ENCODE measurements at places on chromosomes 7 and 10.

DNA sequence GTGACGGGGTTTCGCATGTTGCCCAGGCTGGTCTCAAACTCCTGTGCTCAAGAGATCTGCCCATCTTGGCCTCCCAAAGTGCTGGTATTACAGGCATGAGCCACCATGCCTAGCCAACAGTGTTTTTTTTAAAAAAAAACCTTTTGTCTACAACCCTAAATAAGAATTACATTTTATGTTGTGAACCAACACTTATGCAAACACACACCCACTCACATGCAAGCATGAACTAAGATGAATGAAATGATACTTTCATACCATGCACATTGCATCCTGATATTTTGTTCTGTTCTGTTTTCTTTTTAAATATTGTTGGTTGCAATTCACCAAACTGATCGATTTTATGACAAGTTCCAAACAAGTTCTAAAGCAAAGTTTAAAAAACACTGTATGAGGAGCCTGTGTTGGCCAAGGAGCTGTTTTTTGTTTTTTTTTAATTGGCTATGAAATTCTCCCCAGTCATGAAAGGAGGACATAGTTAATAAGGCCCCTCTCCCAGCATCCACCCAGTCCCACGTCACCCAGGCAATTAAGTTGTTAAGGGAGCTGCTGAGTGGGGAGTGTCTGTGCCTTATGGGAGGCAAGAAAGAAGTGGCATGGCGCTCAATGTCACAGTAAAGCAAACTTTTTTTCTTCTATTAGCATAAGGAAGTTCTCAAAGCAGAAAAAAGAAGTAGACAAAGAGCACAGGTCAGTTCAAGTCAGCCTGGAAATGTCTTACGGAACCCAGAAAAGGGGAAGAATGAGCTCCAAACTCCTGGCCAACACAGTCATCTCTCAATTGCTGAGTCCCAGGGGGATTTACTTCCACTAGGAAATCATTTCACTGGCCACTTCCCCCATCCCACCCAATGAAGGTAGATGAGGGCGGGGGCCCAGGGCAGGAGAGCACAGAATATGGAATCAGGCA is 50.1 kb downstream of the NOD1 start:
- DNase-seq = no peak

DNA sequence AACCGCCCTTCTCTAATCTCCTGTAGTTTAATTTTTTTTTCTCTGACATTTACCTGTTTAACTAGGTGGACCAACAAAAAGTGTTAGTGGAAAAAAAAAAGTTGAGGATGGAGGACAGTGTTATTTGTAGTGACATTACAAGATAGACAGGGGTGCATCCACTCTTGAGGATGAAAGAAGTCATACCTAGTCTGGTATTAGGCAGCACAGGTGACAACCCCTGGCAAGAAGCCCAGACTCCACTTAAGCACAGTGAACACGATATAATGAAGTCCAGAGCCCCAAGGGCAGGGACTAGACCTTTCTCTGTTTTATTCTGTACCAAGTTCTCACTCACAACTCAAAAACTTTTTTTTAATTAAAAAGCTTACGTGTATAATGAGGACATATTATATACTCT is 268.4 kb downstream of the GPR37 start:
- DNase-seq = no peak

DNA sequence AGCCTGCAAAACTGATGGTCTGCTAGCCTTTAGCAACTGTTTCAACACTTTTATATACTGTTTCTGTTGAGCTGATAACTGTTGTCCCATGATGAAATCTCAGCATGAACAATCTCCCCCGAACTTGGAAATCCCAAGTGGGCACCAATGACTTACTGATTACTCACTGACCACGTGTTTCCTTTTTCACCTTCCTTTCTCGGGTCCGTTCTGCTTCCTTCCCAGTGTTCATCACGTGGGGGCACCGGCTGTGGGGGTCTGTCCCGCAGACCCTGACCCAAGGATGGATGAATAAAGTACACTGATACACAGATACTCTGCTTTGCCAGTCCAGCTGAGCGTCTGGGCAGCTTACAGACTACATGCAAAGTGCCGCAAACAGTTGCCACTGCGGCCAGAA is 39.0 kb upstream of the RASGEF1A start:
- no peak for DNase-seq

DNA sequence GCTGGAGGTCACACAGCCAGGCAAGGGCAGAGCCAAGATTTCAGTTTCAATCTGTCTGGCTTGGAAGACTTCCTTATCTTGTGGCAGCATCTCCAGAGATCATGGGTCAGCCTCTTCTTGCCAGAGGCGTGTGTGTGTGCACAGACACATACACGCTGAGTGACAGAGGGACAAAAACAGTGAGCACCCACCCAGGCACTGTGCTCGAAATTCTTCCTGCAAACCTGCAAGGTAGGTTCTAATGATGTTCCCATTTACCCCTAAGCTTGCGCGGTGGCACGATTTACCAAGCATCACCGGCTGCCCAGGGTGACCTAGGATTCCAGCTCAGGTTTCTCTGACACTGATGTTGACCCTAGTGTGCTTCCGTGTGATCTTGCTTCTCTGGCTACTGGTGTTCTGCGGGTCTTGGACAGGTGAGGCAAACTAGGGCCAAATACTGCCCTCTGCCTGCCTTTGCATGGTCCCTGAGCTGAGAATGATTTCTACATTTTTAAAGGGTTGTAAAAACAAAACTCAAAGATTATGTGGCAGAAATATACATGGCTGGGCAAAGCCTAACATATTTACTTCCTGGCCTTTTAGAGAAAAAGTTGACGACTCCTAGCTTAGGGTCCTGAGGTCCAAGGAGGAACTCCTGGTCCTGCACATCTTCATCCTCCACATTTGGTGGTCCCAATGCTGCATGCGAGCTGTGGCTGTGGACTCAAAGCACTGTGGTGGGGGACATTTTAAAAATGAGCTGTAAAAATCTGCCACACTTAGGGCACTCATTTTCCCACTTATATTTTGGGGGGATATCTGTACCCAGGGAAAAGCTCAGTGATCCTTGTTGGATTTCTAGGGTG is 268.5 kb downstream of the RPS24 start:
- peak; percentile 26 for DNase-seq

DNA sequence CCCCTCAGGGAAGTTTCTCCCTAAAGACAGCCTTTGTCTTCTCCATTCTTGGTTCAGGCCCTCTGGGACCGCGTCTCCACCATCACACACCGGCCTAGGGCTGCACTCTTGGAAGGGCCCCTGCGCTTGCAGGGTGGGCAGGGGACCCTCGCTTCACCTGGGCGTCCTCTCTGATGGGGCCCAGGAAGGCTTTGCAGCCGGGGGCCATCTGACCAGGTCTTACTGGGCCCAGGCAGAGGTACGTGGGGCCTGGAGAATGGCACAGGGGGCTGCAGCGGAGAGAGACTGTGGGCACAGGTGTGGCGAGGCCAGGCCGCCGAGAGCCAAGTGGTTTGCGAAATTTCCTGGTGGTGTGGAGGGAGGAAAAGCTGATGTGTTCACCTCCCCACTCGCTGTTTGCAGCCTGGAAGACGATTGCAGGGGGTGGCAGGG is 44.4 kb downstream of the ALOX5 start:
- no peak for DNase-seq

DNA sequence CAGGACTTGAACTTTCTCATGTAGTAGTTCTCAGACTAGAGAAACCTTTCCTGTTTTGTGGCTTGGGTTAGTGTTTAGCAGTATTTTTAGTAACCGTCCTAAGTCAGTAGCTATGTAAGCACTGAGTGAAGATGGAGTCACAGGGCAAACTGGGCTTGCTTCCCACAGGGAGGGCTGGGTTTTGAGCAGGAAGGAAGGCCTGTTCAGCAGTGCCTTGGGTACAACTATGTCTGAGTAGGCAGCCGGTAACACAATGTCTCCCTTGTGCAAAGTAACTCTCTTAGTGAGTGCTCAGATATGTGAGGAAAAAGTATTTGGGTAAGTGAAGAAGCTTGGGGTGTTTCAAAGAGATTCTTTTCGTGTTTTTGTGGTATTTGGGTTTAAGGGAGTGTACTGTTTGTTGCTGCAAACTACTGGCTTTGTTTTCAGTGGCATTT is 96.4 kb downstream of the CCSER2 start:
- DNase-seq = peak; percentile 97

- no peak for DNase-seq
Observed at GRCh38 chr10:44010873-44011602, 362.4 kb upstream of the ZNF32 start.

- no peak for DNase-seq
Observed at GRCh38 chr7:69827558-69827957, 229.3 kb downstream of the AUTS2 start.

DNA sequence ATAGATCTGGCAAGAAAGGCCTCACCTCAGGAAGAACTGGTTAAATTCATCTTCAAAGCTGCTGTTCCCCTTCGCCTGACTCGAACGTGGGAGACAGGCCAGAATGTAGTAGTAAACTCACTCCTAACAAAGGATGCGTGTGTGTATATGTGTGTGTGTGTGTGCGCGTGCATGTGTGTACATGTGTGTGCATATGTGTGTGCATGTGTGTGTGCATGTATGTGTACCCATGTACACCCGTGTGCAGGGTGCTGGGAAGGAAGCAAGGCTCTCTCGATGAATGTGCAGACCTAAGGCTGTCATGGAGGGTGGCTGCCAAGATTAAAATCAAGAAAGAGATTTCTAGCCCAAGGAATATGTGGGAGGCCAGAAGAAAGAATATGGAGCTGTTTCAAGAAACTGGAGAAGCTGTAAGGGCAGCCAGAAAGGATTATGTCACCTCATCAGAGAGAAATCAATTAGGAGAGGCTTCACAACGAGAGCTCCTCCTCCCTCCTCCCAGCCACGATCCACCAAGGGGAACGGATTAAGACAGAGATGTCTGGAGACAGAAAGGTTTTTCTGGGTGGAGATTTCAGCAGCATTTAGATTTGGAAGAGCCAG is 34.0 kb upstream of the LBX1 start:
- no peak for DNase-seq

- DNase-seq = peak; percentile 97
Observed at GRCh38 chr7:94375691-94376090, 19.0 kb upstream of the COL1A2 start.

- no peak for DNase-seq
Observed at GRCh38 chr7:137445268-137445667, 101.7 kb upstream of the PTN start.

DNA sequence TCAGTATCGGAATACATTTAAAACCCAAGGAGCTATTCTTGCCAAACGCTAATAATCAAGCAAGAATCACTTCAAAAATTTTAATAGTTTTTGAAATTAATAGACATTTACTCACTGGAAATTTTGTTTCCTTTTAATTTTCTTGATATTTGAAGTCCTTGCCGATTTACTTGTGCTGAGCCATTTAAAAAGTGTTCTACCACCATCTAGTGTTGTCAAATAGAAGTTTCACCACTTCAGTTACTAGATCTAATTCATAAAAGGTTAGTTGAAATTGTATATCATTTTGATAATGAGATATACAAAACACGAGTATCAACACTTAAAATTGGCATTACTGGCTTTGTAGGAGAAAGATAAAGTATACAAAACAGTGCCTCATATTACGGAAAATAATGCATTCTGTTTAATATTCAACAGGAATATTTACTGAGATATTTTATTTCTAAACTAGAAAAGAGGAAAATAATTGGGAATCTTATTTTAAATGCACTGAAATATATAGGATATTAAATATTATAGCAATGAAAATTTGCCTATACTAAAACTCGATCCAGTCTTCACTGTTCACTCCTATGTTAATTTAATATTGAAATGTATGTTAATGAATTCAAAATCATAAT is 664.8 kb upstream of the SEMA3D start:
- DNase-seq = peak; percentile 60

DNA sequence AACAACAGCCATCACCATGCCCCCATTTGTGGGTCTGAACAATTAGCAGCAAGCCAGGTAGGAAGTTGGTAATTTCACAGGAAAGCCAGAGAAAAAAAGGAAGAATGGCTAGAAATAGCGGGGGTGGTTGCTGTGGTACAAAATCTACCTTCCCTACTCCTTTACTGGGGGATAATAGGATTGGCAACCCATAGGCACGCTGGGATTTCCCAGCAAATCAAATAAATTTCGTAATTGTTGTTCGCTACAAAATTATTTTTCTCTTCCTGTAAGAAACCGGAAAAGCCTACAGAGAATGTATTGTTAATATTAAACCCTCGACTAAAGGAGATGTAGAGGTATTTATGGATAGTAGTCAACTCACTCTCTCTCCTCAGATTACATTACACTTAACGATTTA is 123.9 kb downstream of the DOCK4 start:
- DNase-seq = no peak

- DNase-seq = no peak
Observed at GRCh38 chr10:89240519-89240918, 11.1 kb downstream of the LIPA start.

GRCh38 chr10:25561758-25562157 is 372.3 kb upstream of the MYO3A start:
- no peak for DNase-seq

DNA sequence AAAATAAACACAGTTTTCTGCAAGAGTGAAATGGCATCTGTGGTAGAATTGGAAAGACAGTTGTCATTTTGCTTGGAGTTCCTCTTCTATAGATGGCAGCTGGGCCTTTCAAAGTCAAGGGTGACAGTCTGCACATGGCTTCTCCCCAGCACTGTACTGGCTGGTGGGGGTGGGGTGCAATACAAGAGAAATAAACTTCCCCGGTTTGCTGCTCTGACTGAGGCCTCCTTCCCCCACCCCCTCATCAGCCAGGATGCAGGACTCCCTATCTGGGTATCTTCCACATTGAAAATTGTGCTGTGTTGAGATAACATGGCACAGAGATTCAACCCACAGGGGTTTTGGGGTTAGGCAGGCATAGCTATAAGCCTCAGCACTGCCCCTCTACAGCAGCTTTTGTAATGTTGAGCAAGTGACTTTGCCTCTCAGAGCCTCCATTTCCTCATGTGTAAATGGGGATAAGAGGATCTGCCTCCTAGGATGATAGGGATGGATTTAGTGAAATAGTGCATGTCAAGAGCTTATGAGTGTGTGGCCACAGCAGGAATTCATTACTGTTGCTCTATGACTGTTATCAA is 85.8 kb upstream of the WDR11 start:
- DNase-seq = no peak

- no peak for DNase-seq
Observed at GRCh38 chr10:86070278-86070677, 296.3 kb downstream of the GRID1 start.

DNA sequence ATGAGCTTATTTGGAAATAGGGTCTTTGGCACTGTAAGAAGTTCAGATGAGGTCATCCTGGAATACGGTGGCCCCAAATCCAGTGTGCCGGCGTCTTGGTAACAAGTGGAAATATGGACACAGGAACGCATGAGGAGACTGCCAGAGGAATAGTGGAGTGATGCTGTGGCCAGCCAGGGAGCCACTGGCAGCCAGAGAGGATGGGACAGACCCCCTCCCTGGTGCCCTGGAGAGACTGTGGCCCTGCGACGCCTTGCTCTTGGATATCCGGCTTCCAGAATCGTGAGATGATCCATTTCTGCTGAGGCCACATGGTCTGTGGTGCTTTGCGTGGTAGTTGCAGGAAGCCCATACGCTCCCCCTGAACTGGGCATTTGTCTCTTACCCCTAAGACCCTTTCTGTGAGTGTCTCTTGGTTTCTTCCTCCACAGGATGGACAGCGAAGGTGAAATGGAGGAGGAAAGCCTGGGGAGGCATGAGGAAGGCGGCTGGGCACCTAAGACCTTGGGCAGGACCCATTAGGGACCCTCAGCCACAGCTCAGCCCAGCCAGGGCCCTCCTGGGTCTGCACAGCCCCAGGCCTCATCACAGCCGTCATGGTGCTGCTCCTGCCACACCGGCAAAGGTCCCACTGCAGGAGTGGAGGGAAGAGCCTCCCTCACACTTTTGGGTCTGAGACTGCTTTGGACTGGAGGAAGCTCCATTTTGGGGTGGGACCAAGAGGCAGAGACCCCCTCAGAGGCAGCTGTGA is 53.6 kb downstream of the INSIG1 start:
- no peak for DNase-seq
